Glutamatergic neuron (in vitro differentiated cells): ENCODE measurements at places on chromosomes 6 and 20. TPM values are rescaled to one million over a fixed set of nuclear protein-coding genes. Genes with fewer than 3 reads are reported as not detected.

- DNase-seq = no peak
Observed at GRCh38 chr6:10479939-10480700, 41.0 kb upstream of the GCNT2 start.

GRCh38 chr6:23704479-23705052 is 421.4 kb upstream of the NRSN1 start:
- DNase-seq = no peak

SIRPB1 gene
- total RNA-seq = not detected

DNA sequence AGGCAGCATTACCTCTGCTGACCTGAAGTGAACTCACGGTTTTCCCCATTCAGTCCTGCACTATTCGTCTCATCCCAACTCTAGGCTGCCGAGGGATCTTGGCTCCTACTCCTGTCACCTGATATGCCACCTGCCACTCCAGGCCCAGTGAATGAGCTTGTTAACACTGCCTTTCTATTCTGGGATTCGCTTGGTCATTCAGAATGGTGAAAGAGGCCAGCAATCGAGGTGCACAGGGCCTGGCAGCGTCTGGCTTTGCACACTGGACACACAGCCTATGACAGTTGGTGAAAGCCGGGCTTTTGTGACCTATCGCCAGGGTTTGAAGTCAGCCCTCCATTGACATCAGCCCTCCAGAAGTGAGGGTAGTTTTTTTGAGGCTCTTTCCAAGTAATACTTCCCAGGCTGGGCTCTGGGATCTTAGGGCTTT is 59.3 kb upstream of the MYL9 start:
- DNase-seq = no peak

- DNase-seq = no peak
Observed at GRCh38 chr20:43320536-43320935, 130.8 kb upstream of the PTPRT start.

DNA sequence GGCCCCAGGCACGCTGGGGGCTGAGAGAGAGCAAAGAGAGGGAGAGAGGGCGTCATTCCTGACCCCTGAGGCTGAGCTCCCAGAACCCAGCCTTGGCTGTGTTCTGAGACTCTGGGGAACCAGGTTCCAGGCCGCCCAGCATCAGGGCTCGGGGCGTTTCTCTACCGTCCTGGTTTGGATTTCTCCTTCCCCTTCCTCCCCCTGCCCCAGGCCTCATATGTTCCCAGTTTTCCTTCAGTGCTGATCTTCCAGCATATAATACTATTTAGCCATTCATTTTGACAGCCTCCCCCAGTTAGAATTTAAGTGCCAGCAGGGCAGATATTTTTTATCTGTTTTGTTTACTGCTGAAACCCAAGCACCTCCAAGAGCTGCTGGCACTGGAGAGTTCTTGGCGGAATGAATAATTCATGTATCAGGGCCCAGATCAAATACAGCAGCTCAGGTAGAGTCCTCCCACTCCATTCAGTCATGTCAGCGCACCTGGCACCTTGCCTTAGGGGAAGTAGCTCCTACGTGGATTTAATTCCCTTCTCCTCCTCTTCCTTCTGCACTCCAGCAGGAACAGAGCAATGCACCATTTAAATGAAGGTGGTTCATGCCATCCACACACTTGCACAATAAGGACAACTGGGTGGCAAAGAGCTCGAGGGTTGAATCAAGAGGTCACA is 23.4 kb upstream of the FRMD1 start:
- no peak for DNase-seq

- no peak for DNase-seq
Observed at GRCh38 chr6:2109796-2110195, 135.6 kb downstream of the GMDS start.

DNA sequence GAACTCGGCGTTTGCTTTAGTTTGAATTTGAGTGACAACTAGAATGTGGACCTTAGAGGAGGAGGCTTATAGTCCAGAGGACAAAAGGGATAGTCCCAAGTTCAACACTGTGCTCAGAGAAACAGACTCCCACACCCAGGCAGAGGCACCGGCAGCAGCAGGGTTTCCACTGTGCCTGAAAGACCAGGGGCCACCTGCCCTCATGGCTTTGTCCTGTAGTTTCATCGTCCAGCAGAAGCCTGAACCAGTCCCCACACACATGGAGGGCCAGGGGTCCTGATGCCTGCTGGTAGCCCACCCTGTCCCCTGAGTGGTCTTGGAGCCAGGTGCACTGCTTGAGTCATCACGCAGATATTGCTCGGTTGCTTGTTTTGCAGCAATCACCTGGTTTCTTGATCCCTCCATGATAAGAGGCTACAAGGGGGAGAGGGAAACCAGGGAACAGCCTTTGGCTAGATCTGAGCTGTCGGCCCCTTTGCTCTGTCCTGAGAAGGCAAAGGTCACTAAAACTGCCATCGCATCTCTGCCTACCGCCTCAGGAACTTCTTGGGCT is 7.2 kb upstream of the ACSS1 start:
- DNase-seq = peak; percentile 2

- peak; percentile 65 for DNase-seq
Observed at GRCh38 chr6:26155061-26155930, 68.1 kb downstream of the HFE start.

GSS gene
- total RNA-seq = 28.2 TPM

- DNase-seq = peak; percentile 77
Observed at GRCh38 chr20:19918965-19919329, 98.2 kb upstream of the NAA20 start.

PSORS1C2 gene
- 0.49 TPM for total RNA-seq

GRCh38 chr6:90118069-90118468 is 178.6 kb downstream of the BACH2 start:
- no peak for DNase-seq

CST4 gene
- total RNA-seq = not detected

- no peak for DNase-seq
Observed at GRCh38 chr6:15709651-15710269, 46.9 kb upstream of the DTNBP1 start.

TNFRSF6B gene
- total RNA-seq = not detected

DNA sequence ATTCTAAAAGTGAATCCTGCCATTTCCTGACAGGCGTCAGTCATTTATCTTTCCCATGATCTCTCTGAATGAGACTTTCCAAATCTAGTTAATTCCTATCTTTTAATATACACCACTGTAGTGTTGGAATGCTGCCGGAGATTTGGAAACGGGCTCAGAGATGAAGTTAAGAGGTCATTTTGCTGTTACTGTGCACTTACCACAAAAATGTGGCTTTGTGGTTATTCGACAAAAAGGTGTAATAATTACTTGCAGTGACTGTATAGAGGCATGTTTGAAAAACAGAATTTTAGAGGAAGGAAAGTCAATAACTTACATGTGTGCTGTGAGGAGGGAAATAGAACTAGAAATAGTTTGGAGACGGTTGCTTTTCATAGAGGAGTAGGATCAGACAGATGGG is 460.2 kb upstream of the BTBD3 start:
- no peak for DNase-seq

GRCh38 chr6:45156075-45156474 is 172.1 kb upstream of the RUNX2 start:
- no peak for DNase-seq
